GDM1 (cell line): ENCODE measurements at places on chromosomes 7 and 10.

DNA sequence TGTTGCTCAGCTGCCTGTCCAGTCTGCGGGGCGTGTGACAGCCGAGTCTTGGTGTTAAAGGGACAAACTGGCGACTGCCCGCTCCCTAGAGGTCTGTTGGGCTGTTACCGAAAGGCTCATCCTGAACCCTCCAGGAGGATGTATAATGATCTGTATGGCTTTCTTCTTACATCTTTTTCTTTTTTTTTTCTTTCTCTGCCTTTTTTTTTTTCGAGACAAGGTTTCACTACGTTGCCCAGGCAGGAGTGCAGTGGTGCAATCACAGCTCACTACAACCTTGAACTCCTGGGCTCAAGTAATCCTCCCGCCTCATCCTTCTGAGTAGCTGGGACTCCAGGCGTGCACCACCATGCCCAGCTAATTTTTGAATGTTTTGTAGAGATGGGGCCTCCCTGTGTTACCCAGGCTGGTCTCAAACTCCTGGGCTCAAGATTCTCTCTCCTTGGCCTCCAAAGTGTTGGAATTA, 857 bp downstream of the INTS15 start:
- no peak for DNase-seq

GRCh38 chr10:72355214-72355555, 466 bp upstream of the DNAJB12 start:
- DNase-seq = no peak

DNA sequence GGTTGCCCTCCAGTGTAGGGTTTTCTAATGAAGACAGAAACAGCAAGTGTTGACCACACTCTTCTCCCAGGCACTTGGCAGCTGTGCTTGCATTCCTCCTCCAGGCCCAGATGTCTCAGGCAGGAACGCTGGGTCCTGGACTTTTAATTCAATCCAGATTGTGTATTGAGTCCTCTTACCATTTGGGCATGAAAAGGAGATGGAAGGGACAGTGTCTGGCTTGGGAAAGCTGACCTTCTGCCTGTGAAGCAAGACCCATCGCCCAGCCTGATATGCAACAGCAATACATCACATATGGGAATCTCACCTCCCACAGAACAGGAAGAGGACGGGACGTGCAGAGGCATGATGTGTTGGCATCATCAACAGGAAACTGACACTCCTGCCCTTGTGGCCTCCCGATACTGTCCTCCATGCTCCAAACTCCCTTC, 174.4 kb upstream of the LYZL2 start:
- DNase-seq = no peak

GRCh38 chr10:34999532-34999931, 90.6 kb downstream of the CUL2 start:
- no peak for DNase-seq

GRCh38 chr7:553636-554111, 34.0 kb upstream of the PDGFA start:
- no peak for DNase-seq

DNA sequence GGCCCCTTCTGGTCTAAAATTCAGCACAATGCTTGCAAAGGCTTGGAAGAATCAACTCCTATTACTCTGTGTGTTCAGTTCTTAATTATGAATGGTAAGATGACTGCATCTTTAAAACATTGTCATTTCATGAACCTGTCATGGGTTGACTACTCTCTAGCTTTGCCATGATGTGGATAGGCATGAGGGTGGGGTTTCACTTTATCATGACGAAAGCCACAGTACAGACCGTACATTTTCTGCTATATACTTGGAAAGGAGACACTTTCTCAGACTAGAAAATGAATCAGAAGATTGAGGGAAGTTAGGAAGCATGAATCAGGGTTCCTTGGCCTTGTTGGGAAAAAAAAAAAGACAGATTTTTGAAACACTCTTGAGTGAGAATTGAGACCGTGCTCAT, 19.7 kb upstream of the MSRB2 start:
- DNase-seq = no peak

DNA sequence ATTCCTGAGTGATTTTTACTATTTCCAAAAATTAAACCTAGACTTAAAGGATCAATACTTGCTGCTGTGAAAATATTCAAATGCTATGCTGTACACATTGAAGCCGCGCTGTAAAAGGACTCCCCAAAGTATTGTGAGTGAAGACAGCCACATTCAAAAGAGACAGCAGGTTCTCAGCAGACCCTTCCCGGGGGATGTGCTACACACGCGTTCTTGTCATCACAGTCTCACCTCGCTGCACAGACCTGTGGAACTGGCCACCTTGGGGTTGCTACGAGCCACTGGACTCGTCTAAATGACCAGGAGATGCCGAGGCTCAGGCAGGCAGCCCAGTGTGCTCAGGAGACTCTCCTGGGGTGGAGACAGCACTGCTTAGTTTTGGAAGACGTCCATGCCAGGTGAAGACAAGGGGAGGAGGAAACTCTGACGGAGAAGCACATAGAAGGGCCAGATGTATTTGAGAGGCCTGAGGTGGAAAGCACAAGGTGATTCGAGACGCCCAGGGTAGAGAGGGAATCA, 367.7 kb upstream of the SHH start:
- no peak for DNase-seq

DNA sequence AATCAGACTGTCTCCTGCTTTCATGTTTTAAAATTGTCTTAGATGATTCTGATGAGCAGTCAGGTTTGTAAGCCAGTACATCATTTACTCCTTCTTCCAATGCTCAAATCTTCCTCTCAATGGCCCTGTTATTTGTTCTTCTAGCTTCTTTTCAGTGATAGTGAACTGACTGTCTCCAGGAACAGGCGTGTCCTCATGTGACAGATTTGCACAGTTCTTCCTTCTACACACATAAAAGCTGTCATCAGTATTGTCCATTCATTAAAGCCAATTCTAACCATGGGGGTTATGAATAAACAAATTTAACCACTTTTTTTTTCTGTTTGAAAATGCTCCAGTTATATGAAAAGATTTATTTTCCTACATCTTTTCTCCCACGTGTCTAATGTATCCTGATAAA, 308.7 kb upstream of the SORCS1 start:
- no peak for DNase-seq

GRCh38 chr7:158404031-158404761, 183.4 kb downstream of the PTPRN2 start:
- no peak for DNase-seq

DNA sequence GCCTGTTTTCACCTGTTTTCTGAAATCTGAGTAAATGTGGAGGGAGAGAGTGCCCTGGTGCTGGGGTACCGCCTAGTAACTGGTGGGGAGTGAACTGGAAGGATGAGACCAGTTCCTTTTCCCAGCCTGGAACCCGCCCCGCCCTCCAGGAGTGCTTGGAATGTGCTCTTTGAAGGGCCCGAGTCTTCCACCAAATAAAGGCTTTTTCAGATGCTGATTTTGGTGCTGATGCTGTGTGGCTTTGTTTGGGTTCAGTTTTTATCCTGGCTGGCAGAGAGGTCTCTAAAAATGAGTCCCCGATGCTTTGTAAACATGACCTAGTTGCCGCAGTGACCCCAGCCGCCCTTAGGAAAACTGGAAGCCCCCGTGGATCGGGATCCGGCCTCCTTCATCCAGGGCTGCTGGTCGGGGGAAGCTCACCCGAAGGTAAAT, 25.9 kb downstream of the FOXK1 start:
- DNase-seq = no peak

DNA sequence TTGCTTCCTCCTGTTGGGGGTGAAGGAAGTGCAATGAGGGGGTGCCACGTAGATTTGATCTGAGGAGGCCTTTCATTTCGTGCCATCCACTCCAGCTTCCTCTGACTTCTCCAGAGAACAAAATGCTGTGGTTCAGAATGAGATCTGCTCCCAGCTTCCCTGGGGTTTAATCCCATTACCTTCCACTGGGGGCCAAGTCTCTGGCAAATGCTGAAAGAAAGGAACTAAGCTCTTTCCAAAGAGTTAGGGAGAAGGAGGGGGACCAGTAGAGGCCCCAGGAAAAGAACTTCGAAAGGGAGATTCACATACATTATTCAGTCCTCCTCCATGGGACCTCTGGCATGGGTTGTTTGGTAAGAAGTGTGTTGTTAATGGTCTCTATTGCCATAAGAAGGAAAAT, 727.0 kb downstream of the TYW1 start:
- DNase-seq = no peak

DNA sequence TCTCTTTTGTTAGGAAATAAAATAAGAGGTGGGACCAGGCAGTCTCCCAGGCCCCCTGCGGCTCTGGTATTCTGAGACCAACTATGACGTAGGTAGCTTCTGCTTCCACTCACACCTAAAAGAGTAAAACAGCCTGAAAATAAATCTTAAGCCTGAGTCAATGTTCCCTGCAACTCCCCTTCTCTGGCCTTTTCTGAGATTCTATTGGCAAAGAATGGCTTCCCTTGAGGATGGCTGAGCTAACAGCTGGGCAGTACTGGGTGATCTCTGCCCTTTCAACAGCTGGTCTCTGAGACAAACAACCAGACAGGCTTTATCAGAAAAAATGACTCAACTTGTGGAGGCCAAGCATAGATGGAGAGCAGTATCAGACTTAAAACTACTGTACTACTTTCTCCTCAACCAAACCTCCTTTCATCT, 58.7 kb downstream of the CREB3L2 start:
- no peak for DNase-seq

DNA sequence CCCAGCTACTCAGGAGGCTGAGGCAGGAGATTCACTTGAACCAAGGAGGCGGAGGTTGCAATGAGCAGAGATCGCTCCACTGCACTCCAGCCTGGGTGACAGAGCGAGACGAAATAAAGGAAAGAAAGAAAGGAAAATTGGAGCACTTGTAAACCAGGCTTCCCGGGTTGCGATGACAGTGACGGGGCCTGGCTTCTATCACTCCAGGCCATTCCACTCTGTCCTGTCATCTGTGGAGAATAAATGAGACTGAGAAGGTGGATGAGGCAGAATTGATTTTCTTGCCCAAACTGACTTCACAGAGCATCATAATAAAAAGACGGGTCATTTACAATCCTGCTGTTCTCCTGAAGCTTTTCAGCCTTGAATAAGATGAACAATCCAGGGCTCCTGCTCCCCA, 12.1 kb upstream of the KPNA7 start:
- DNase-seq = no peak

- DNase-seq = no peak
Measured at GRCh38 chr7:14773729-14774271, 128.8 kb downstream of the DGKB start.

- DNase-seq = no peak
Measured at GRCh38 chr10:30072068-30072467, 12.7 kb upstream of the JCAD start.

DNA sequence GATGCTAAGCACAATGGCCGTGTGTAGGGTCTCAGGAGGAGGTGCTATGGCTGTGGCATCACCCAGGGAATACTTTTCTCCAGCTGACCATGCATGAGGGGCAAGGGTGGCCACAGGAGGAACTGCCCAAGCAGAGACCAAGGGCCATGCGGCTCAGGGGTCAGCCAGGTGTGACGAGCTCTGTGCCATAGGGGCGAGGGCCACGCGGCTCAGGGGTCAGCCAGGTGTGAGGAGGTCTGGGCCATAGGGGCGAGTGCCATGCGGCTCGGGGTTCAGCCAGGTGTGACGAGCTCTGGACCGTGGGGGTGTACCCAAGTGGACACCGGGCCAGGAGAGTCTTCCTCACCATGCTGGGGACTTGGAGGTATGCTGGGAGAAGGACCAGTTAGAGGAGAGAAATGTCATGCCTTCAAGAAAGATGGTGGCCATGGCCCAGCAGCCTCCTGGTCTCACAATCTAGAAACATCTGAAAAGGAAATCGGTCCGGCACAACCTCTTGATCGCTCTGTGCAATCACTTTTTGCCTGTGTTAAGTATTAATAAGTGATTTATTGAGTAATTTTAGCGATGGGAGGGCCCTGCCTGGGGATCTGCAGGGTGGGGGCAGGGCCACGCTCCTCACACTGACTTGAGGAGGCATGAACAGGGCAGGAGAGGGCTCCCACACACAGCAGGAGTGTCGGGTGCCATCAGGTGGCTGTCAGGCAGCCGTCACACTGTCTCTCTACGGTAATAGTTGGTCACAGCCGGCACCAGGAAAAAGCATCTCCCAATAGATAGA, 265.0 kb downstream of the ADARB2 start:
- no peak for DNase-seq

DNA sequence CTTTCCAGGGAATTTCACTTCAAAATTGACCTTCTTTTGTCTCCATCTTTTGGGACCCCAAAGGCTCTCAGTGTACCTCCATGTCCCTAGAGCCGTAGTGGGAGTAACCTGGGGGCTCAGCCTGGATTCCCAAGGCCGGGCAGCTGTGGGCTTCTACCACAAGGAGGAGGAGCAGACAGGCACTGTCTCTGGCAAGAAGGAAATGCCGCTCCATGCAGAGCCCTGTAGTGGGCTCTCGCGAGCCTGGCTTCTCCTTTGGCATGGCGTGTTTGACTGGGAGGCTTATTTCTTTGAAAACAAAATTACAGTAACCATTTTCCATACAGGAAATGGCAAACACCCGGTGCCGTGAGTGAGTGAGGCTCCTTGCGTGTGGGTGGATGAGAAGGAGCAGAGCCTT, 76.8 kb upstream of the FAM180A start:
- no peak for DNase-seq

DNA sequence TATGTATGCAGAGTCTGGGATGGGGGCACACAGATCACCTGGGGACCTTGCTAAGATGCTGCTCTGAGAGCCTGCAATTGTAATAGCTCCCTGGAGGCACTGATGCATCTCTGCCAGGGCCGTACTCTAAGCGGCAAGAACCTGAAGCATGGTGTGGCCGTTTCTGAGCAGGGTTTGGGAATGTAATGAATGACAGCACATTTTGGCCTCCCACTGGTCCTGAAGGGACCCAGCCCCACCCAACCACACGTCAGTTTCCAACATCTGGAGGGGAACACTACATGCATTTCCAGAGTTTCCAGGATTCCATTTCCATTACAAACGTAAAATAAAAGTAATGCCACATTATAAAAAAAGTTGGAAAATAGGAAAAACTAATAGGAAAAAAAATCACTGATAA, 14.0 kb downstream of the ZCCHC24 start:
- DNase-seq = no peak

DNA sequence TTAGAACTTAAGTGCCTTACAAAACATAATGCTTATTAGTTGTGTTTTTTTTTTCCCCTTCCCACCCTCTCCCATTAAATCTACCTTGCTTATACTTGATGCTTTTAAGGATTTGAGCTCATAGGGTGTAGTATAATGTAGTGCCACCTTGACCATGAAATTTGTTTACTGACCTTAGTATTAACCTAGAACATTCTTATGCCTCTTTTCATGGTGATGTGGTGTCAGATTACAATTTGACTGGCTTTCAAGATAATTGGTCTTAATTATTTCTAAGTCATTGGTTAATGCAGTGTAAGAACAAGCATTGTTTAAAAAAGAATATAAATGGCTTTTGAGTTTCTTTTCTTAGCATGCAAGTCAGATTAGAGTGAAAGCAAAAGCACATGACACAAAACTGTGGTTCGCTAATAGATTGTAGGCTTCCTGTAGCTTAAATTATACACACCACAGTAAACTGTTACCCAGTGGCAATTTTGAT, 61.8 kb downstream of the ADD3 start:
- DNase-seq = no peak
